ENCODE measurements at places on chromosomes 2 and 18. TPM values are rescaled to one million over a fixed set of nuclear protein-coding genes. Genes with fewer than 3 reads are reported as not detected.

GRCh38 chr2:208541461-208541988 lies 134.9 kb downstream of the PTH2R start:
- peaks cover 5% of the 10 kb centered on the region for H3K27me3 ChIP-seq
- H3K4me1 ChIP-seq: no peaks in the 10 kb centered on the region
- no peak overlapping the region for H3K4me3 ChIP-seq
- no peaks in the 10 kb centered on the region for H3K36me3 ChIP-seq
- DNase-seq: no peak

DNA sequence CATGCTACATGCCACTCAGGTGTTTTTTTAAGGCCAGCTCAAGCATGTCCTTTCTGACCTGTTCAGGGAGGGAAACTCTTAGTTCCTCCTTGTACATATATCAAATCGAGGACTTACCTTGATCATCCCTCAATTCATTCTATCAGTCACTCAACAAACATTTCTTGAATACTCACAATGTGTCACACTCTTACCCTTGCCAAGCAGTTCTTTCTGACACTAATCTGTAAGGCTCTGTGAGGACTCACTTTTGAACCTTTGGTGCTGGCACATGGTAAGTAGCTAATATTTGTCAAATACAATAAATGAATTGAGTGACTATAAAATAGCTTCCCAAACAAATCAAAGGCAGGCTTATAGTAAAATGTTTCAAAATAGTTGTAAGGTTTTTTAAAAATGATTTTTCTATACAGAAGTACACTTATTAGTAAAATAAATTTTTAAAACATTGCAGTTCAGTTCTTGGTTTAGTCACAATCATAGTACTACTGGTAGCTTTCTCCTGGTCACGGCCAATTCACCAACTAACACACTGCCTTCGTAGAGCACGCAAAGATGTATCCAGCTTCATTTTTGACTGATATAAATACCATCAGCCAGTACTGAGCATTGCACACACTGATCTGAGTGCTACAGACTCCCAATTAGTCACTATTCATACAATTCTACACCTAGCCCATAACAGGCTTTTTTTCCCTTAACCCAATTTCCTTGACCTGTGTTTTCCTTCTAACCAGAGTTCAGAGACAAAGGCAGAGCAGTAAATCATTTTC lies 50.9 kb downstream of the ZEB2 start:
- H3K27me3 ChIP-seq: no peaks in the 10 kb centered on the region
- H3K4me3 ChIP-seq: no peak overlapping the region
- H3K4me1 ChIP-seq: no peaks in the 10 kb centered on the region

DNA sequence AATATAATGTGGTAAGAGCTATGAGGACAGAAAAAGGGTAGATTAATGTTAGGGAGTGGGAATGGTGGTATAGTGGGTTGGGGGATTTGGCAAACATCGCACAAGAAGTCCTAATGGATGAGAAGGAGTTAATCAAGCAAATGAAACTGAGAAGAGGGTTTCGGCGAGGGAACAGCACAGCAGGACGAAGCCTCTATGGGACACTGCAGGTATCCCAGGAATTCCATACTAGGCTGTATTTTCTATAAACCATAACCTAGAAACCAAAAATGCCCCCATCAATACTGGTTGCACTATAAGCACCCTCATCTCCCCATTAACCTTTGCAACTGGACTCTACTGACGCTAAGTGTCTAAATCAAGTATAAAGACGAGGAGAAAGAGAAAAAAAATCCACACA lies 10.3 kb downstream of the WDFY1 start:
- no peak overlapping the region for H3K4me3 ChIP-seq
- no peaks in the 10 kb centered on the region for H3K27me3 ChIP-seq
- no peak overlapping the region for H3K27ac ChIP-seq
- no peaks in the 10 kb centered on the region for H3K36me3 ChIP-seq

Gene SERPINB10
- not detected for total RNA-seq

Gene ZNF521
- 16.5 TPM for total RNA-seq

Measured in stomach (tissue), 19 donors.